ENCODE measurements at places on chromosomes 2 and 18.

DNA sequence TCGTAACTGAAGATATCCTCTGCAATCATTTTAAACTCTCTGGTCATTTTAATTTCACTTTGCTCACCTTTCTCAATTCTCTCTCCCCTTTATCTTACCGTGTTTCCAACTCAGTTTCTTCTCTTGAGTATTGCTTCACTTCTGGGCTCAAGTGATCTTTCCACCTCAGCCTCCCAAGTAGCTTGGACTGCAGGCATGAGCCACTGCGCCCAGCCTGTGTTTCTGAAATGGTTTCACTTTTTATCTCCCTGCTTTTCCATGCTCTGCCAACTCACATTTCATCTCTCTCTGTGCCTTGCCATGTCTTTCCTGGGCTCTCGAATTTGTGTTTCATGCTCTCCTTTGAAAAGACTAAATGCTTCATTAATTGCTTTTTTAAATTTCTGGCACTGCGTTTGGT, 30.5 kb upstream of the TMEM131 start:
- no peak for DNase-seq

- DNase-seq: no peak
Observed at GRCh38 chr2:28355521-28356094, 37.0 kb upstream of the FOSL2 start.

DNA sequence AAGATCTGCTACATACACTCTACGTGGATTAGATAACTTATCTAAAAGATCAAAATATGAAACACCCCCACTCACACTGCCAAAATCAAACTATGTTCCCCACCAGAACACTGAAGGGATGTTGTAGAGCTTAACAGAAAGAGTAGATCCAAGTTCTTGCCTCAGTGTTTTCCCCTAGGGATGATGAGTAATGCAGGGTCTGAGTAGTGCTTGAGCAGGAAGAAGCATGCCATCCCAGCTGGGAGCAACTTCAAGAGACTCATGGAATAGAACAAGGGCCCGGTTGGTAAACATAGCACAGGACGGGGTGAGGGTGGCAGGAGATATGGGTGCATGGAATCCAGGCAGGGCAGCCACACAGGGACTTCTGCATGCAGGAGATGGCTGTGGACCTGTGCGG, 74.3 kb downstream of the SNTG2 start:
- no peak for DNase-seq

DNA sequence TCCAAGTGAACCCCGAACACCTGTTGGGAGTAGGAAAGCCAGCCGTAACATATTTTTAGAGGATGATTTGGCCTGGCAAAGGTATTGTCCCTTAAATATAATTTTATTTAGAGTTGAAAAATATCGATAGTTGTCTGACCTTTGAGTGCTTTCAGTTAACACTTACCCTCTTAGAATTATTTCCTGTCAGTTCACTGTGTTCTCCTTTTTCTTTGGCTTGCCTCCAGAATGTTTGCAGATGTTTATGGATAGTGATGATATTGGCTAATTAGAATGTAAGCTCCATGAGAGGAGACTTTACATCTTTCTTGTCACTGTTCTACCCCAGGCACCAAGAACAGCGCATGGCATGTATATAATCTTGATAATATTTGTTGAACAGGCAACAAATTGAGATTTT, 19.8 kb downstream of the PIKFYVE start:
- no peak for DNase-seq

DNA sequence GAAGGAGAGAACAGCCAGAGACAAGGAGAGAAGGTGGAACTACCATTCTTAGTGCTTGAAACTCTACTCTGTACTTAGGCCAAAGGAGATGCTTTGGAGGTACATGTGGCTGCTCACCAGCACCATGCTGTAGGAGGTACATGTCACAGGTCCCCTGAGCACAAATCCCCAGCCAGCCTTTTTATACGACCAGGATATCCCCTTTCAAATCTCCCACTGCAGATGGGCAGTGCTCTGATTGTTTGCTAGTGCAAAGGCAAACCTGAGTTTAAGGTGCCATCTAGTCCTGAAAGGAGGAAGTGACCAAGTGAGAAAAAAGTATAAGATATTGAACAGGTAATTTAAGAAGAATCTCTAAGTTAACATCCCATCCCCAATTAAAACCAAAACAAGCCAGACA, 17.1 kb upstream of the TTC21B start:
- DNase-seq: no peak

- DNase-seq: no peak
Observed at GRCh38 chr2:27501042-27501441, 4.4 kb downstream of the GCKR start.

DNA sequence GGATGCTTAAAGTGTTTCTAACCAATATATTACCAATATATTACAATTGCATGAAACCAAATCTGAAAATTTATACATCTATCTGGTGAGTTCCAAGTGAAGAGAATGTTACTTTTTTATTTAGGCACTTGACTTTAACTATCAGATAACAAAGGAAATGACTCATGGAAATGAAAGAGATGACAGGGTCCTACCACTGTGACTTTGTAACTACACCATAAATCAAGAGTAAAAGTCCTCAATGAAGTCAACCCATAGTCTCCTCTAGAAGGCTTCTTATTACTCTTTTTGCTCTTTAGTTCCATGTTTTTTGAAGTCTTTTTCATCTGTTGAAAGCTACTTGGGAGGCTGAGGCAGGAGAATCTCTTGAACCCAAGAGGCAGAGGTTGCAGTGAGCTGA, 545.0 kb upstream of the PIK3C3 start:
- no peak for DNase-seq

DNA sequence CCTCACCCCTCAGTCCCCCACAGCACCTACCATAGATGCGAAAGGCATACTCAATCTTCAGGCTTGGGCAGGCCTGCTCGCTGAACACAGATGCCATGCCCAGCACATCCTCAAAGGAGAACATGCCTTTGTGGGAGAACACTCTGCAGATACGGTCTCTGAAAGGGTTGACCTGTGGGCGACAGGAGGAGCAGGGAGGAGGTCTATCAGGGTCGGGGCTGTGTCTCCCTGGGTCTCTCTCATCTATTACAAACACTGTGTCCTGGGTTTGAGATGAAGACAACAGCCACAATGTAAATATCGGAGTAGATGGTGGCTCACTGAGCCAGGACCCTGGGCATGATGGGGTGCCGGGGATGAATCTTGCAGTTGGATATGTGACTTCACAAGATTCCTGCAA, 46.0 kb downstream of the CIB4 start:
- DNase-seq: no peak

DNA sequence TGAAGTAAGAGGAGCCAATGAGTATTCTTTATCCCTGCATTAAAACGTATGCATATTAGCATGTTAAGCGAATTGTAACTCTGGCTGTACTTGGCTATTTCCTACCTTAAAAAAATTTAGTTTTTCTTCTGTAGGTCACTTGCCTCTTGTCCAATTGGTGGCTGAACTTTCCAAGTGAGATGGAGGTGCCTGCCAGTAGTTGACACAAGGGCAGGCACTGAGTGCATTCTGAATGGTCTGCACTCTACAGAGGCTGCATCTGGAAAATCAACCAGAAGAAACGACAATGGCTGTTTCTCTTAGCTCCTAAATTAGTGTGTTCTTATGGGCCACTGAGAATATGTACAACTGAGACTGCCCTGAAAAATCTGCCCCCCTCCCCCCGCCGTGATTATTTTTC, 160.8 kb downstream of the PRPF40A start:
- no peak for DNase-seq

DNA sequence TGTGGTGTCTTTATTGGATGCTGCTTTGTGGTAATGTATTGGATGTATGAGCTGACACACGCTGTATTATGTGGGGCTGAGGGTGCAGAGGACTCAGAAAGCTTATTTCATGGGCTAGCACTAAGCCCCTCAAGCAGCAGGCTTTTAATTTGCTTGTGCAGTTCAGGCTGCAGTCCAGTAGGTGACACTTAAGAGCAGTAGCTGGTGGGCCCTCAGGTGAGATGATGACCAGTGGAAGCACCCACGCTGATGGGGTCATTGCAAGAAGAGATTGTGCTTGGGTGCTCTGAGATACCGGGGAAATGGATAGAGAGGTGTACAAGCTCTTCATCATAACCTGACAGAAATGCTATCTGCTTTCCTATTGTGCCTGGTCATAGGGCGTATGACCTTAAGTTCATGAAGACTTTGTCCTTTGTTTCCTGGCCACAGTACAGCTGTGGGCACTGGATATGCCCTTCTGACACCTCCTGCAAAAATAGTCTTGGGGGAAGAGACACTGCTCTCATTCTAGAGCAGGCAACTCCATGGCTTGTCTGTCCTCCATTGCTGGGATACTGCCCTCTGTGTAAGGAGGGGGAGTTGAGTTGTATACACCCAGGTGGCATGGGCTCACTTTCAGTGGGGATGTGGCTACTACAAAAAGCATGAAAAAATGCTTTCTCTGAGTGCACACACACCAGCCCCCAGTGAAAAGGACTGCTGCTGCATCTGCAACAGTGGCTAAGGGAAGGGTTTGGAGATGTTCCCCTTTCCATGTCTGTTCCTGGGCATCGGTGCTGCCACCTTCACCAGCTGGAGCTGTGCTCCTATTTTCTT, 205.7 kb upstream of the ZSWIM2 start:
- DNase-seq: no peak

DNA sequence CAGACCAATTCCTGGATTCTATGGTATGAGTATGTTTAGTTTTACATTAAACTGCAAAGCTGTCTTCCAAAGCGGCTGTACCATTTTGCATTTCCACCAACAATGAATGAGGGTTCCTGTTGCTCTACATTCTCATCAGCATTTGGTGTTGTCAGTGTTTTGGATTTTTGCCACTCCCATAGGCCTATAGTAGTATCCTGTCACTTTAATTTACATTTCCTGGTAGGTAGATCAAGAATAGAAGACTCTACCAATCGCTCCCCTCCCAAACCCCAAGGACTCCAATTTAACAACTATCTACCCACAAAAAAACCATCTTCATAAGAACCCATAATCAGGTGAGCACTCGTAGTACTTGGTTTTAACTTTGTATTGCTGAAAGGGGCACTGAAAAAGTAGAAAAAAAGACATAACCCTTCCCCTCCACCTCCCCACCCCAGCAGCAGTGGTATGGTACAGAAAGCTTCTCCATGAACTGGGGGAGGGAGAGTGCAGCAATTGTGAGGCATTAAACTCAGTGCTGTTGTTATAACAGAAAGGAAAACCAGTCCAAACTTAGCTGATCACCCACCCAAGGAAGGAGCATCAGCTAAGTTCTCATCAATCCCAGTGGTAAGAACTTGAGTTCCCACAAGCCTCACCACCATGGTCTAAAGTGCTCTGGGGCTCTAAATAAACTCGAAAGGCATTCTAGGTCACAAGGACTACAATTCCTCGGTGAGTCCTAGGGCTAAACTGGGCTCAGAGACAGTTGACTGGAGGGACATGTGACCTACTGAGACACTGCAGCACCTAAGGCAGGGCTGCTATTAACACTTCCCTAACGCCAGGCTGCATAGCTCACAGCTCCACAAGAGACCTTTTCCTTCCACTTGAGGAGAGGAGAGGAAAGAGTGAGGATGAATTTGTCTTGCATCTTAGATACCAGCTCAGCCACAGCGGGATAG, 35.5 kb upstream of the CYTIP start:
- no peak for DNase-seq

DNA sequence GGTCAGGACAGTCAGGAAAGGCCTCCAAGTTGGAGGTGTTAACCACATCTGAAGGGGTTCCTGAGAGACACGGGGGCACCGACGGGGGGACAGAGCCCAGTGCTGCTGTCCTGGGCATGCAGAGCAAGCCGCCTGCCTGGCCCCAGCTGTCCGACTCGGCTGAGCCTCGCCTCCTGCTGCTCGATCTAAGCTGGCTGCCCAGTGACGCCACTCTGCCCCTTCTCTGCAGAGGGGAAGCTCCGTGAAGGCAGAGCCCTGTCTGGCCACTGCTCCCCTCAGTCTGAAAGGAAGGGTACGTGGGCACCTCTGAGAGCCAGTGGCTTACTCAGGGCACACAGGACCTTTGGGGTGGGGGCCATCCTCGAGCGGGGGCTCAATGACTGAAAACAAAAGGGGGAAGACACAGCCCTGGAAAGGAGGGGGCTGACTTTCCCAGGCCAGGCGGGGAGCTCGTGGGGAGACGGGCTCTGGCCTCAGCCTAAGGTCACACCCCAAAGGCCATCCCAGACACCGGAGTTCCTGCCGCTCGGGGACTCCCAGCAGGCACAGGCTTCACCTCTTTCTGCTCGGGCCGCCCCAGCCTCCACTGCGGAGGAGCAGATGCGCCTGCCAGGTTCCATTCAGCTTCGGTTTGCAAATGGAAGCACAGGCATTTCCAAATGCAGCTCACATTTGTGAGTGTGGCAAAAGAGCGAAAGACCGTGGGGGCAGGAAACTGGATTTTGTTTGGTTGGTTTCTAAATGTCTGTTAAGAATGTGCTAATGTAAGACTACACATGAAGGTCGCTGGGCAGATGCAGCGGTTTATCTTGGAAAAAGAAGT, 136.9 kb downstream of the HDAC4 start:
- DNase-seq: no peak

- DNase-seq: no peak
Observed at GRCh38 chr2:204010628-204011560, 74.3 kb downstream of the ICOS start.

DNA sequence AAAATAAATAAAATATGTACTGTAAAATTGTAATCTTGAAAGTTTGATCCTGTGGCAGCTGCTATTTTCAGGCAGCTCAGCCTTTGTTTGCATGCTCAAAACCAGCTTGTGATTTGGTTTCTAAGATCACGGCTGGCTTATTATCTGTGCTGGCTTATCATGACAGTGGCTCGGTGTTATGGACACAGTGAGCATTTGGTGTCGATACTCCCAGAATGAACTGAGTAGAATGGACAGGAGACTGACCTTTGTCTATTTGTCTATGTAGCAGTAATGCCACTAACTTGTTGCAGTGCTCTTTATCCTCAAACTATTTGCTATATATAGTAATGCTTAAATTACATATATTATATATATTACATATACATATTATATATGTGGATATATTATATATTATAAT, 58.8 kb downstream of the NEDD4L start:
- DNase-seq: no peak

DNA sequence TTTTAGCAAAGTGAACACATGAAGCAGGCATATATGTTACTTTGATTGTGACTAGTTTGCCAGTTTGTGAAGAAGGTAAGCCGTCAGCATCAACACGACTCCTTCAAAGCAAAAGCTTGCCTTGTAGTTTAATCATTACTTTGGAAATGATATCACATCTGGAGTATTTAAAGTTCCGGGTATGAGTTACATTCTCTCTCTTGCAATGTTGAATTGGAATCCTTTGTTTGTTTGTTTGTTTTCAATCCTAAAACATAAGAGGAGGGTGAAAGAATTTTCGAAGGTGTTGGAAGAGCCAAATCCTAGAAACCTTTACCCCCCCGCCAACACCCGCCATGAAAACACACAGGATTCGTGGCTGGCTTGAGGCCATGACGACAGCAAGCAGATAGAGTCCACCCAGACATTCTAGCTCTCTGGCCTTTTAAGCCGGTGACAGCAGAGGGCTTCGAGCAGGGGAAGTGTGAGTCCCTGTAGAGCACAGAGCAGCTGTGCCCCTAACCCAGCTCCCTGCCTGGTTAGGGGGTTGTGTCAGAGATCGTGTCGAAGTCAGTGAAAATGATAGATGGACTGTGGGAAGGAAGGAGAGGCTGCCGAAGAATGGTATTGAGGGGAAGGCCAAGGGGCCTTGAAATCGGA, 103.8 kb upstream of the SMIM21 start:
- no peak for DNase-seq
